ENCODE measurements at places on chromosomes 6 and 20.

GRCh38 chr6:169241688-169242350 is 11.8 kb downstream of the THBS2 start:
- DNase-seq = no peak

DNA sequence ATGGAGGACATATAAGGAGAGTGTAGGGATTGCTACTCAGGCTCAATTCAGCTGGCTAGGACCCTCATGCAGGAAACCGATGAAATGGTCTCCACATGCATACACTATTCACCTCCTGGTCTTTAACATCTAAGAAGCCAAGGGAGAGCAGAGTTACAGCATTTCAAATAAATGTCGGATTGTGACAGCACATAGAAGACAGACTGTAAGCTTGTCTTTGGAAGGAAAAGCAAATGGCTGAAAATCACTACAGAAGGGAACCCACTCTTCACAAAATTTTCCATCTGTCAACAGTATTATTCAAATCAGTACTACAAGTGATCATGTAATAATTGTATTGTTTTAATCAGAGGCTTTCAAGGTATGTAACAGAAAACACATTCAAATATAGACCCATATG is 72.9 kb downstream of the ATG5 start:
- no peak for DNase-seq

GRCh38 chr20:36676701-36677421 is 30.9 kb upstream of the SLA2 start:
- DNase-seq = no peak

GRCh38 chr6:43286980-43287716 is 10.9 kb upstream of the SLC22A7 start:
- DNase-seq = no peak

- no peak for DNase-seq
Measured at GRCh38 chr6:15901141-15902115, 227.5 kb upstream of the MYLIP start.

DNA sequence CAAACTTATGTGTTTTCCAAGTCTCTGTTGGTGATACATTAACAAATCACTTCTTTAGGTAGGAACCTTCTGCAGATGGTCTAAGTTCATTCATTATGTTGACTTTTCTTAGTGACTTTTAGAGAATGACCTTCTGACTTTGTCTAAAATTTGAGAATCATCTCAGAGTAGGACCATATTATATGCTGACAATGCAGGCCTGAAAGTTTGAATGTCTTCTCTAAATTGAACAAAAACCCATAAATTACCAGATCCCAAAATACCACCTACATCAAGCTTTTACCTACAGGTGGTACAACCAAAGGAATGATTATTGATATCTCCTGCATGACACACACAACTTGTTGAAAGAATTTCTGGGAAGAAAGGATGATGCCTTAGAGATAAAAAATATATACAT is 191.5 kb downstream of the SOD2 start:
- no peak for DNase-seq

GRCh38 chr20:4944518-4945313 is 56.6 kb downstream of the SLC23A2 start:
- no peak for DNase-seq

DNA sequence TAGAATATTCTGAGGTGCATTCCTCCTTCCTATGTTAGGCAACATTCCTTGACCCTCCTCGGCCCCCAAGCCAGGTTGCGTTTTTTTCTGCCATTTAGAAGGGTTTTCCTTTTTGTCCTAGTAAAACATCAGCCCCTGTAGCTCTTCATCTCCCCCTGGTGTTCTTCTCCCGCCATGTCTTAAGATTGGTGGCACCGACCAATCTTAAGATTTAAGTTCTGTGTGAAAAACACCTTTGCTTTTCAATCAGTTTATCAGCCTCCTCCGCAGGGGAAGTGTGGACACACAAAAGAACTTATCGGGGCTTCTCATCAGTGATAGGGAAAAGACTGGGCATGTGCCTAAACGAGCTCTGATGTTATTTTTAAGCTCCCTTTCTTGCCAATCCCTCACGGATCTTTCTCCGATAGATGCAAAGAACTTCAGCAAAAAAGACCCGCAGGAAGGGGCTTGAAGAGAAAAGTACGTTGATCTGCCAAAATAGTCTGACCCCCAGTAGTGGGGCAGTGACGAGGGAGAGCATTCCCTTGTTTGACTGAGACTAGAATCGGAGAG is 719 bp upstream of the EDN1 start:
- DNase-seq = peak; percentile 53

- DNase-seq = no peak
Measured at GRCh38 chr6:7041511-7042026, 66.2 kb upstream of the RREB1 start.

DNA sequence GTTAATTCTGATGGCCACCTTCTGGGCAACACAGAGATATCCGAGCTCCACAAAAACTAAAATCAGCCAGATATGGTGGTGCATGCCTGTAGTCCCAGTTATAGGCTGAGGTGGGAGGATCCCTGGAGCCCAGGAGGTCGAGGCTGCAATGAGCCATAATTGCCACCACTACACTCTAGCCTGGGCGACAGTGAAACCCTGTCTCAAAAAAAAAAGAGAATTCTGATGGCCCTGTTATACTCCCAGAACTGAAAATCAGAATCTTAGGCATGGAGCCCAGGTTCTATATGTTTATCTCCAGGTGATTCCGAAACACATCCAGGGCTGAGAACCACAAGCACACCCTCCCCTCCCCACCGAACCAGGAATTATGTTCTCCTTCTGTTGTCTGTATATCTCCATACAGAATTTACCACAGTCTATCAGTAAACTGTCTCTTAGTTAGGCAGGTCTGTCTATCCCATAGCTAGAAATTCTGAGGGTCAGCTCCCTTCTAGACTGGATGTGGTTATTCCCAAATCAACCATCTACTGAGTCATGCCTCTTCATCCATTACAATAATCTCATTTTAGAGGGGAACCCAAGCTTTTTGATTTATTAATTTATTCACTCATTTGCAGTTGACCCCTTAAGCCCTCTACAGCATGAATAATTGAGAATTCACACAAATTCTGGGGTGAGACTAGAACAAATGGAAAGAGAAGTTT is 24.8 kb upstream of the CCND3 start:
- DNase-seq = no peak

GRCh38 chr20:45340951-45341350 is 7.3 kb downstream of the SDC4 start:
- DNase-seq = no peak

- no peak for DNase-seq
Measured at GRCh38 chr6:146904596-146904995, 299.6 kb upstream of the STXBP5 start.

- DNase-seq = no peak
Measured at GRCh38 chr6:5367510-5367909, 106.2 kb downstream of the FARS2 start.

- no peak for DNase-seq
Measured at GRCh38 chr6:89581689-89582088, 56.9 kb downstream of the LYRM2 start.

- DNase-seq = no peak
Measured at GRCh38 chr6:155530219-155530834, 74.7 kb upstream of the NOX3 start.

GRCh38 chr6:56713254-56713672 is 70.6 kb upstream of the DST start:
- no peak for DNase-seq

- DNase-seq = no peak
Measured at GRCh38 chr6:159871241-159871640, 19.5 kb upstream of the MAS1 start.

DNA sequence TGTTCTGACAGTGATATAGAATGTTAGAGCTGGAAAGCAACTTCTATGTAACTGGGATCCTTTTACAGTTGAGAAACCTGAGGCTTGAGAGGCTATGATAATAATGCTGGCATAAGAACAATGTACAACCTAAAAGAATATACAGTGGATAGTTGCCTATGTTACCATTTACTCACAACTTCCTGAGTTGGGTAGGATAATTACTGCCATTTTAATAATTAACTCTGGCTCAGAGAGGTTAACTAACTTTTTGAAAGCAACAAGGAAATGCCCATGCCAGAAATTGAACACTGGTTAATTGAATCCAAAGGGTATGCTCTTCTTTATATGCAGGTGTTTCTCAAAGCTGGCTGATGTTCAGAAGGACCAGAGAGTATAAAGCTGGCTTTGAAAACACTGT is 530.7 kb upstream of the MAP3K7 start:
- no peak for DNase-seq

DNA sequence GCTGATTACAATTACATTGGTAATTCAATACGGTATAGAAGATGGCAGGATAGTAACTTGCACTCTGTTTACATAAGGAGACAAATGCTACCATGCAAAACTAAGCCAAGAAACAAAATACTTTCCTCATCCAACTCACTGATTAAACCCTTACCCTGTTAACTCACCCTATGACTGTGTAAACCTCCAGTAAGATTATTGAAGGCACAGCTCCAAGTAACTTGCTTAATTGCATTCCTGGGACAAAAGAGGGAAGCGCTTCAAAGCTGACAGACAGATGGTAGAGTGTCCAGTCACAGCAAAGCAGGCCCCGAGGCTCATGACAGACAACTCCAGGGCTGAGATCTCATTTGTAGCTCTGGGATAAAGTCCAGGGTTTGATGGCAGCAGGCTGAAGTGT is 6.9 kb upstream of the KIF16B start:
- DNase-seq = no peak

GRCh38 chr6:116090251-116090650 is 10.4 kb upstream of the NT5DC1 start:
- no peak for DNase-seq

GRCh38 chr20:49785852-49786175 is 26.8 kb upstream of the SLC9A8 start:
- DNase-seq = no peak

DNA sequence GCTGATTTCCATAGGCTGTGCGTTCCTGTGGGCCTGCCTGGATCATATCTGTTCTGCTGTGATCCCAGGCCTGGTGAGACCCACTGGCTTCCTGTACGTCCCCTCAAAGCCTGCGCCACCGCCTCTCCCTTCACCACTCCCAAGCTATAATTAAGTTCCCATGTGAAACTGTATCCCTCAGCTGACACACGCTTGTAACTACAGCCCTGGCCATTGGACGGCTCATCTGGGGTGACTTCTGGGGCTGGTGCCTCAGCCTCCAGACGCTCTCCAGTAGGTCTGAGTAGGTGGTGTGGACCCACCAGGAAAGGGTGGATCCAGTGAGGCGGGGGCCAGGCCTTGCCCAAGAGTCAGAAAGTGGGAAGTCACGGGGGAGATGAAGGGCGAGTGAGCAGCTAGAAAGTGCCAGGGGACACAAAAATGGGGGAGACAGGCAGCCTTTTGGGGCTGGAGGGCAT is 21.0 kb downstream of the PPARD start:
- no peak for DNase-seq

DNA sequence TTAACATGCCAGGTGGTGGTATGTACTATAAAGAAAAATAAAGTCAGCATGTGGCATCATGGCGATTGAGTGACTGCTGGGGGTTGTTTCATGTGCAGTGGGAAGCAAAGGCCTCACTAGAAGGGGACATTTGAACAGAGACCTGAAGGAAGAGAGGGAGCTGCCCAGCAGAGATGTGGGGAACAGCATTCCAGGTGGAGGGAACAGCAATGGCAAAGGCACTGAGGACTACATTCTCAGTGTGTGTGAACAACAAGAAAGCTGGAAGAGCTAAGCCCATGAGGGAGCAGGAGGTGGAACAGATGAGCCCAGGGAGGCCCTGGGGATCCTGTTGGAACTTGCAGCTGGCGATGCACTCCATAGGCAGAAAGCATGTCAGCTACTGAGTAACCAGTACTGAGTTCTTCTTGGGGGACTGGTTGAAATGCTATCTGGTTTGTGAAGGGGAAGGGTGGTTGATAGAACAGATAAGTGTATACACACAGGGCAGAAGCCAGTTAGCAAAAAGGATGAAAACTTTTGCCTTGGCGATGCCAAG is 29.2 kb downstream of the NOX3 start:
- no peak for DNase-seq

DNA sequence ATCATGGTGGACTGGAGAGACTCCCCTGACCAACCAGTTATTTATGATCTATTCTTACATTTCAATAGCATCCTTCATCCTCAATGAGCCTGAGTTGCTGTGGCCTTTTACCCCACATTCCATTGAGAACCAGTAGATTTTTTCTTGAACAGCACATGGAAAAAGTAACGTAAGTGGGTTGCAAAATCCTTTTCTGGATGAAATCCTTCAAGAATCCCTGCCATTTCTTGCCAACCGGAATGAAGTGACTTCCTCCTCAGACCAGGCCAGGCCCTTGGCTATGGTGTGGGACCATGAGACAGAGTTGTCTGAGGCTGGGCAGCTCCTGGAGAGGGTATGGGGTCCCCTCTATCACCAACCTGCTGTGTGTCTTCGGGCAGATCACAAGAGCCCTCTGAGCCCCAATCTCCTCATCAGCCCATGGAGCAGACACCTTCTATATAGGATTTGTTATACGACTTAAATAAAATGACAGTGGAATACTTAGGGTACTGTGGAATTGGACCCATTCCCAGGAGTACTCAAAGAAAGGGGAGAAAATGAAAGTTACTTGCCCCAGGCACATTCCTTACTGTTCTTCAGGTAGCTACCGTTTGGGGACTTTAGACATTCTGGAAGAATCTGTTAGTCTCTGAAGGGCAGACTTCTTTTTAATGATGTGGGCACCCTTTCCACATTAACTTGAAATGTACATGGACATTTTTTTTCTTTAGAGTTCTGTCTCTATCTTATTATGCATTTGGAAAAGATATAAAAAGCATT is 10.9 kb downstream of the EYA2 start:
- no peak for DNase-seq

DNA sequence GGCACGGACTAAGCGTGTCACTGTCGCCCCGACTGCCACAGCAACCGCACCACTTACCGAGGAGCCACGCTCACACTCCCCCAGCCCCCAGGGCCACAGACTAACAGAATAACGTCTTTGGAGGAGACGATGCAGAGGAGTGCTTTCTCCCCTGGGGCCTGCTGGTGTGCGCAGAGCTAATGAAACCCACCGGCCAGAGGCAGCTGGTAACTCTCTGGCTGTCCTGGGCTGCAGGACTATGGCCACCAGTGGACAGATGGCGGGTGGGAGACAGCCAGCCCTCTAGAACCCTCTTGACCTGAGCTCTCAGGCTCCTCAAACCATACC is 228.0 kb downstream of the DLL1 start:
- DNase-seq = no peak

GRCh38 chr6:142255785-142256184 is 46.0 kb upstream of the ADGRG6 start:
- no peak for DNase-seq

DNA sequence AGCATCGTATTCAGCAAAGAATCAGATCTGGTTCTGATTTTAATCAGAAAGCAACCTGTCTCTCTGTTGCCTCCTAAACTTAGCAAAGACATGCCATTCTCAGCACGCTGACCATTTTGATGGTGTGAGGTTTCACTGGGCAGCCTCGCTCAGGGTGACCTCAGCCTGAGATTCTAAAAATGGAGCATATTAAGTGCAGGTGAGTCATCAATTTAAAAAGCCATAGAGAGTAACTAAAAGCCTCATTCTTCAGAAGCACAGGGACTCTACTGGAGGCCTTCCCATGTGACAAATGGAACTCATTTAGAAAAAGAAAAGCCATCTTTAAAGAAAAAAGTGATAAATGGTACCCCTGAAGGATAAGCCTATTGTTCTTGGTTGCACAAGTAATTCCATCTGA is 91.3 kb downstream of the FILIP1 start:
- DNase-seq = no peak
